ENCODE measurements at places on chromosomes 7 and 10.

DNA sequence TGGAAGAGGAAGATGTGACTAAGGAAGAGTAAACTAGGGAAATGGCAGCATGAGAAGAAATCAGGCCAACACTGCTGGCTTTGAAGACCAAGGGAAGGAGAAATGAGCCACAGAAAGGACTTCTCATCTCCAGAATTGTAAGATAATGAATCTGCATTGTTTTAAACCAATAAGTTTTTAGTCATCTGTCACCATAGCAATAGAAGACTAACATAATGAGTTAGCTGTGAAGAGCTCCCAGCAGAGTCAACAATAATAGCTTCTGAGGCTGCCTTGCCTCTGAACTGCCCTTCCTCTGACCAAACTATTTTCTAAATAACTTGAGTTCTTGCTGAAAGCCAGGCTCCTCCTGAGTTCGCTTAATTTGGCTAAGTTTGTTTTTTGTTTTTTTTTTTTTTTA, 103.6 kb downstream of the CACNA2D1 start:
- no peak for DNase-seq

DNA sequence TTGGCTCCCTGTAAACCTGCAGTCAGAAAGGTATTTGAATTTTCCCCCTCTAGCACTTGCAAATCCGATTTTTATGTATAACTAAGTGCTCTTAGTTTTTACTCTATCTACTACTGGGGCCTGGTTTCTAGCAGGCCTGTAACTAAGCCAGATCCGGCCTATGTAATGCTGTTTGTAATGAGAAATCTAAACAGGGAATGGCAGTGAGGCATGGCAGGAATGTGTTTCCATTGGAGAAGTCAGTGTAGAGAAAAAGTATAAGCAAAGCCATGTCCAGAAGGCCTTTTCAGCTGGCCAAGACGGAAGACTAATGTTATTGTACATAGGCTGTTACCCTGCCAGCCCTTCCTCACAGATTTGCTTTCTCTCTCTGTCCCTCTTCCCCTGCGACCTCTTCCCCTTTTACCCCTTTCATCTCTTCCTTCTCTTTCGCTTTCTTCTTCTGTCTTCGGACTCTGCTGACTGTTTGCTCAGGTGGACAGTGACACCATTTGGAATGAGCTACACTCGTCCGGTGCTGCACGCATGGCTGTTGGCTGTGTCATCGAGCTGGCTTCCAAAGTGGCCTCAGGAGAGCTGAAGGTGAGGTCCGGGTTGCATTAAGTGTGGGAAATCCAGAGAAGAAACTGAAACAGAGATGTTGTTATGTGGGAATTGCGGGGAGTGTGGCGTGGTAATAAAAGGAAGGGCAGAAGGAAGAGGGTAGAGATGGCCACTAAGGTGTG, 297.5 kb downstream of the HDAC9 start:
- DNase-seq: no peak

DNA sequence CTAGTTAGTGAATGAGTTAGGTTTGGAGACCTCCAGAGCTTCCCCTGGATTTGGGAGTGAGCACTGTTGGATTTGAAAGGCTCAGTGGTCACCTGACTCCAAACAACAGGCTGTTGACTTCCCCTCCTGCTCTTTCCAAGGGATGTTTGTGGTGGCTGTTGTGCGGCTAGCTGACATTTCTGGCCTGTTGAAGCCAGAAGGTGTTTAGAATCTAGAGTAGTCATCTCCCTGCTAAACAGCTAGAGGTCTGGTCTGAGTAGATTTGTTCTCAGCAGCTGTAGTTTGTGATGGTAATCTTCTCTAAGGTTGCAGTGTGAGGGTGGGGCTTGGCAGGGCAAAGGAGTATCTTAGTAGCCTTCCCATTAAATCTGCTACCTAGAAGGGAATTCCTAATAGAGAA, 30.1 kb downstream of the BPGM start:
- DNase-seq: no peak

- no peak for DNase-seq
These were observed 4.7 kb upstream of the LMBR1 start for GRCh38 chr7:156897673-156898072.

- DNase-seq: no peak
These were observed 8.3 kb upstream of the FAM133B start for GRCh38 chr7:92598310-92598981.

- DNase-seq: no peak
These were observed 251.1 kb upstream of the PHYHIPL start for GRCh38 chr10:58925381-58925780.

DNA sequence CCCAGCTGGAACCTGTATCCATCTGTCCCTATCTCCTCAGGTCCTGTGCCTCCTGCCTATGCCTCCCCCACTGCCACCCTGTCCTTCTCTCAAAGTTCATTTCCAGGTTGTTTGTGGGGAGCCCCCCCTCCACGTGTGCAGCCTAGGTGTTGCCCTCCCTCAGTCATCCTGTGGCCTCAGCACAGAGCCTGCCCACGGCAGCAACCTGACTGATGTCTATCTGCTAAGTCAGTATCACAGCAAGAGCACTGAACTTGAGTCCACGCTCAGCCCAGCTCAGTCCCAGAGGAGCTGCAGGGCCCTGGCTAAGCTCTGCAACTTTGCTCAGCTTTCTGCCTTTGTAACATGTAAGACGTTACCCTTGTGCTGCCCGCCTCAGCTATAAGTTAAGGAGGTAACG, 28.7 kb downstream of the FAM53B start:
- DNase-seq: no peak

DNA sequence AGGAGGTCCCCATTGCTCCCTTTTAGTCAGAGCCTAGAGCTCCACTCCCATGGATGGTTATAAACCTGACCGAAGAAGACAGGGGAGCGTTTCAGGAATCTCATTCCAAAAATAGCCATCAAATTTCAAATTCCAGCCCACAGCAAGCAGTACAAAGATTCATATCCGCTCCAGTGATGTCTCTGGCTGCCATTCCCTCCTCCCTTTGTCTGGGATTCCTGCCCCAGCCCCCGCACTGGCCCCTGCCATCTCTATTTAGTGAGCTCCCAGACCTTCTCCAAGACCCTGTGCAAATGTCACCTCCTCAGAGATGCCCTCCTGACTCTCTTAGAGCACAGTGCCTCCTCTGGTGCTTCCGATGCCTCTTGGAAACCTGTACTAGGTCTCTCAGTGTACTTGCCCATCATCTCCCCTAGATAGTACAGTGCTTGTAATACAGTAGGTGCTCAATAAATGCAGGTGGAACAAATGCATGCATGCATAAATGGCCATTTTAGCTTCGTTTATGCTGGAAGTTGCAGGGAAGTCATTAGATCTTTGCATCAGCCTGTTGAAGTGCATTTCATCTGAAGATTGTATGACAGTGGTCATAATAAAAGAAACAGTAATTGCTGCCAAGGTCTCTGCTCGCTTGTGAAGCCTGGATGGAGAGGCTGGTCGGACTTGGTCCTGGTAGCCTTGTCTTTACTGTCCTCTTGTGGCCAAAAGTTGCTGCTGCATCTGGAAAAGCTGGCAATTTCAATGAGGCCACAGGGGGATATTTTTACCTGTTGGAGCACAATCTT, 32.0 kb upstream of the HABP2 start:
- DNase-seq: peak; percentile 77

DNA sequence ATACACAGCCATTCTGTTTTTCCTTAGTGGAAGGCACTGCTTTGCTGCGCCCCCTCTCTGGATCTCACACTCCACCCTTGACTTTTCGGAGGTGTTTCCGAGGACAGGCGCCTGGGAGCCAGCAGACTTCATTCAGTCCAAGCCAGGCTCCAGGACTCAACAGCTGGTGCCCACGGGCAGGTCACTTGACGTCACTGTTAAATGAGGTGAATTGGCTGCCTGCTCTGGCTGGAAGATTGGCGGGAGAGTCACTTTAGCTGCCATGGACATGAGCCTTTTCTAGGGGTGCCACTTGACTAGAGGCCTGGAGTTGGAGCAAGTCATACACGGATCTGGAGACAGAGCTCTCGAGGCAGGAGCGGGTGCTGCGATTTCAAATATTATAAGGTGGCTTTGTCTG, 3.2 kb downstream of the HTRA1 start:
- DNase-seq: no peak

- DNase-seq: no peak
These were observed 78.6 kb upstream of the IFRD1 start for GRCh38 chr7:112371701-112372100.

- no peak for DNase-seq
These were observed 567.6 kb downstream of the PTPRN2 start for GRCh38 chr7:158019726-158020705.

- no peak for DNase-seq
These were observed 41.8 kb downstream of the FAM20C start for GRCh38 chr7:234051-234707.

DNA sequence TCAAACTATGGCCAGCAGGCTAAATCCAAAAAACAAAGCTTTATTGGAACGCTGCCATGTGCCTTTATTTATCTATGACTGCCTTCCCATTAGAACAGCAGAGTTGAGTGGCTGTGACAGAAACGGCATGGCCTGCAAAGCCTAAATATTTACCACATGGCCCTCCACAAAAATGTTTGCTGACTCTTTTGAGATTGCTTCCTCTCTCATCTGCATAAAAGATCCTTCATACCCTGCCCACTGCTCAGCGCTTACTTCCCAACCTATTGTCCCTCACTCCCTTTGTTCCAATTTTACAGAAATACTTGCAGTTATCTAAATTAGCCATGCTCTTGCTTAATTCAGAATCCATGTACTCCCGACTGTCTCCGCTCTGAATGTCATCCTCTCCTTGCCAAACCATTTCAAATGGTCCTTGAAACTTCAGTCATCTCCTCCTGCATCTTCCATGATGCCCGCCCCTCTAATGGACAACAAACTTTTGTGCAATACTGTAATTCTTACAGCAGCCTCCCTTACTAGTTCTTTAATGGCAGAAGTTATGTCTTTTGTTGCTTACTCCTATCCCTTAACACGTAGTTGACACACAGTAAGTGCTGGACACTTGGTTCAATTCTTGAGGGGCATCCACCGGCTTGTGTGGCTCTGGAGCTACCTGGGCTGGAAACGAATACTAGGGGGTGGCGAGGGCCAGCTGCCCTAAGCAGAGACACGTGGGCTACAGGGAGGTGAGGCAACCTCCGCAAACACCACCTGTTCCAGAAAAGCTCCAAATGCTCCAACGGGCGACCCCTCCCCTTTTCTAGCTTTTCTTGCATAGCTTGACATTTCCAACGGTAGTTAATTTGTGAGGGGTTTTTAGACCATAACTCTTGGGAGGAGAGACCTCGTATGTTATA, 832 bp downstream of the XRCC2 start:
- DNase-seq: no peak

- DNase-seq: no peak
These were observed 31.6 kb downstream of the MGMT start for GRCh38 chr10:129498680-129499079.

- DNase-seq: no peak
These were observed 453 bp downstream of the URGCP start for GRCh38 chr7:43905956-43906330.

GRCh38 chr10:109939315-109939961, 16.1 kb upstream of the XPNPEP1 start:
- DNase-seq: no peak

GRCh38 chr7:36279200-36279925, 110.3 kb upstream of the ANLN start:
- no peak for DNase-seq

DNA sequence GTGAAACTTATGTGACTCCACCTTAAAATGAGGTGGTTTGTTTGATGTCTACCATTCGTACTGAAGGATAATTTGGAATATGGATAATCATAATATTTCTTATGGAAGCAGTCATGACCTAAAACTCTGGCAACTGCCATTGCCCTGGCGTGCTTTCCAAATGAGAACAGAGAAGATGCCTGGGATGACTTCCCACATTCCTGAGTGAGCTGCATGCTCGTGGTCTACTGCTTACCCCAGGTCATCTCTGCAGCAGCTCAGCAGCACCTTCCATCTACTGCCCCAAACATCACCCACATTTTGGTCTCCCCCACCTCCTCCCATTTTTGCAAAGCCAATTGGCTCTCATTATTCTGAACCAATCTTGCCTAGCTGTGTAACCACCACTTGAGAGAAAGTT, 40.1 kb downstream of the LYZL1 start:
- DNase-seq: peak; percentile 41

DNA sequence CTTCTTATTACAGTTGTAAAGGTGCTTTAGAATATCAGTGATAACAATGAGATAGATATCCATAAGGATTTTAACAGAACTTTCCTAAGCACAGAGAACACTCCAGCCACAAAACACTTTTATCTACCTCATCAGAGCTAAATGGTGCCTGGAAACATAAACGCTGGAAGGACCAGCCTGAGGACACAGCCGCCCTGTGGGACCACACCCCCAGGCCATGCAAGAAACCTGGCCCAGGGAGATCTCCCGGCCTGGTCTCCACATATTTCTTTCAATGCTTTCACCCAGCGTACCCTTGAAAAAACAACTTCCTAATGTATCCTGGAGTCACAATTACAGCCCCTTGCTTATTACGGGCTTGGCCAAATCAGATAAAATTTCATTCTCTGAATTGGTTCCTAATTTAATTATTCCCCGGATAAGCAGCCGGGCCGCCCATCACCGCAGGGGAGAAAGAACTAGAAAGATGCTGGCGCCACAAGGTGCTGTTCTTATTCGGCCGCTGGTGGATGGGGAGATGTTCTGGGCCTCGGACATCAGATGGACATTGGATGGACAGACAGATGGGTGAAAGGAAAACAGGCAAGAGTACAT, 11.8 kb downstream of the CHST15 start:
- no peak for DNase-seq

DNA sequence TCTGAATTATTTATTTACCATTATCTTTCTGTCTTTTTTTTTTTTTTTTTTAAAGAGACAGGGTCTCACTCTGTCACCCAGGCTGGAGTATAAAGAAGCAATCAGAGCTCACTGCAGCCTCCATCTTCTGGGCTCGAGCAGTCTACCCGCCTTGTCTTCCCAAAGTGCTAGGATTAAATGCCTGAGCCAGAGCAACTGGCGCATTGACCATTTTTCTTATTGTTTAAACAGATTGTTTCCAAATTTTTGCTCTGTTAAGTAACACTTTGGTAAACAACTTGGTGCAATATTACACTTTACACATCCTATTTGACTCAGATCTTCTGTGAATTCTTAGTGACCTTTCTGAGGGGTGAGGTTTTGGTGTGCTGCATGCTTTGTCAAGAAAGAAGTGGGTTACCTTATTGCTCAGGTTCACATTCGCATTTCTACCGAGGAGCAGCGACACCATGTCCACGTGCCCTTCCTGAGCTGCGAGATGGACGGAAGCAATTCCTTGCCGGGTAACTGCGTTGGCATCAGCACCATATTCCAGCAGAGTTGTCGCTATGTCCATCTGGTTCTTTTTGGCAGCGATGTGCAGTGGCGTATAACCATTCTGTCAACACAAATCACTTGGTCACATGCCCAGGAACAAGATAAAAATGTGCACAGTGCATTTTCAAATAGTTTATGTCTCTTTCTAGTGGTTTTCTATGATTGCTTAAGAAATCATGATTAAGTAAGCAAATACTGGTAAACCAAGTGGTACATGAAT, 203.2 kb downstream of the ANK3 start:
- peak; percentile 60 for DNase-seq

- no peak for DNase-seq
These were observed 22.7 kb upstream of the TM9SF3 start for GRCh38 chr10:96609510-96609909.

Data from foreskin fibroblast (primary cell).